ENCODE measurements at places on chromosomes 5 and 9.
A peak's percentile ranks its signal among the peaks of the same experiment; 100 is the strongest.

DNA sequence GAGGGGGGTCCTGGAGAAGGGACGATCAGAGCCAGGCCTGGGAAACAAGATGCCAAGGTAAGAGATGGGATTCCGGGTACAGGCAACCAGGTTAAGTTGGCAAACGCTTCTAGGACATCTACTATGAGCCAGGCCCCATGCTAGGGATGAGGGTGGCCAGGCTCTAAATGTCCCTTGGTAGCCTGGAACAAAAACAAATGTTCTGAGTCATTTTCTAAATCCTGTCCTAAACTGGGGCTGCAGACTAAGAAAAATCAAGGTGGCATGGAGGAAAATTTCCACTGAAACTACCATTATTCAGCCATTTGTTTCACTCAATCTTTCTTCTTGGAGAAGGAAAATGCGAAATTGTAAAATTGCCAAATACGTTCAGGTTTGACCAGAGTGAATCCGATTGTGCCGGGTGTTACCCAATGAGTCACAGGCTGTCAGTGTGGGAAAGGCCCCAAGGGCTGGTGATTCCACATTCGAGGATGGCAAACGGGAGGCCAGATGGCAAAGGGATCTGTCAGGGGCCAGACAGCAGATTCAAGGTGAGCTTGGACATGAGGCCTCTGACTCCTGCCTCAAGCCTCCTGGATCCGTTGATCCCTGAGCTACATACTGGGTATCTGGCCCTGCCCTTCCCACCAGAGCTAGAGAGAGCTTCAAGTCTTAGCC lies 57.6 kb downstream of the PAX5 start:
- no peak for DNase-seq

DNA sequence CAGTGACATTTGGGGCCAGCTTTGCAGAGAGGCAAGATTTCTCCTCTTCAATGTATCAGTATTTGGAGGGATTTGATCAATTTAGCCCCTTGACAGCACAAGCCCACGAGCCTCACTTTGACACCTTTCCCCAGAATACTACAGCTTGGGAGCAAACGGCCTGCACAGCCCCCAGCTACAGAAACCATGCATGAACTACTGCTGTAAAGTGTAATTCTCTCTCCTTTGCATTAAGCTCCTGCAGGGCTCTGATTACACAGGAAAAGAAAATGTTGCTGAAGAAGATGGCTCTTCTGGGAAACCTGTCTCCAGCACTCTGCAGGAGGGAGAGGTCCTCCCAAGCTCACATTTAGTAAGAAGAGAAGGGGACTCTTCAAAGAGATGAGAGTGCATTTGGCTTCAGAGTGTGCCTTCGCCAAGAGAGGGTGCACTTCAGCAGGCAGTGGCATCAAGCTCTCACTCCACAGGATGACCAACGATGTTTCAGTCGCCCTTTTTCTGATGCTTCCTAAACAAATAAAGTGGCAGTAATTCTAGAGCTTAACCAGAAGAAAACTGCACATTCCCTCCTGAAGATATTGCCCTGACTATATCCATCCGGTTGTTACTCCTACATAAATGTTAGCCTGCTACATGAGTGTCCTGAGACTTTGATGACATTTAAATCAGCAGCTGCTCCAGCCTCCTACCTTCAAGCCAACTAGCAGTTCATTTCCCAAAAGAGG lies 272.2 kb downstream of the AUH start:
- DNase-seq, result no peak

DNA sequence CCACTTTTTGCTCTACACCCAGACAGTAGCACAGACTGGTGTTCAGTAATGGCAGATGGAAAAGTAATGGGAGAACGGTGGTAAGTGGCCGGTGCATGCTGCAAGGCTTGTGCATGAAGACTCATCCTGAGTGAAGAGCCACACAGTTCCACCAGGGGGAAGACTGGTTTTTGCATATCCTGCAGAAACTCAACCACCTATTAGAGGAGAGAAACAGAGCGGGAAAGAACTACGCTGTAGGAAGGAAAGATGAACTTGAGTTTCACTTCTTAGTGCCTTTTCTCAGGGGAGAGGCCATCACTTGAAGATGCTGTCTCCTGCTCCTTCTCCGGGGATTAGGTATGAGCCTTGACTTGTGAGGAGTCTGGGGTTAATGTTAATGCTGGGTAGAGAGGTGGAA lies 9.4 kb upstream of the PRSS3 start:
- no peak for DNase-seq

DNA sequence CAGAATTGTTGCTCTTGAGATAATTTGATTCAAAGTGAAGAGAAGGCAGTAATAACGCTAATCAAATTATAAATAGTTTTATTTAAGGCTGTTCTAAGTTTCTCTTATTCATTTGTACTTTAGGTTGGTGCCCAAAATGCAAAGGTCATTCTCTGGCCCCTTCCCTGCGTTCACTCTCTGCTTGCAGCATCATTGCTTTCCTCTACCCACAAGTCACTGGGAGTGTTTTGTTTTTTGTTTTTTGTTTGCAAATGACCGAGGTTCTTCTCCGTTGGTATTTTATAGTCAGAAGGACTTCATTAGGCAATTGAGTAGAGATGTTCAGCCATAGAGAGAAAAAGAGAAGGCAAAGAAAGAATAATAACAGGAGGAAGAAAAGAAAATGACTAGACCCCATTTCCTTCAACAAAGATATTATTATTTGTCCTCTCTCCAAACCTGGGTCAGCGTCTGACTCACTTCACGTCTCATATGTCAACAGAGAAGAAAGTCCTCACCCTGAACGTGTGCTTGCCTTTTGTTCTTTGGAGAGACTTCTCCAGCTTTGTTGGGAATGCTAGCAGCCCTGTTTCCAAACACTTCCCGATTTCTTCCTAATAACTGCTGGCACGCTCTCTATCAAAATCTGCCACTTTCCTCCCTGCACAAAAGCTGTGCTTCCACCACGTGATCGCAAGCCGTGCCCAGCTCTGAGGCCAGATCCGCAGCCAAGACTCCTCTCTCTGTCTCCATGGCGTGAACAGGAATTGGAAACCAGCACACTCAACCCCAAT lies 119.8 kb downstream of the EBF1 start:
- no peak for DNase-seq

- DNase-seq, result no peak
Measured at GRCh38 chr9:84794981-84795637, 125.6 kb downstream of the NTRK2 start.

DNA sequence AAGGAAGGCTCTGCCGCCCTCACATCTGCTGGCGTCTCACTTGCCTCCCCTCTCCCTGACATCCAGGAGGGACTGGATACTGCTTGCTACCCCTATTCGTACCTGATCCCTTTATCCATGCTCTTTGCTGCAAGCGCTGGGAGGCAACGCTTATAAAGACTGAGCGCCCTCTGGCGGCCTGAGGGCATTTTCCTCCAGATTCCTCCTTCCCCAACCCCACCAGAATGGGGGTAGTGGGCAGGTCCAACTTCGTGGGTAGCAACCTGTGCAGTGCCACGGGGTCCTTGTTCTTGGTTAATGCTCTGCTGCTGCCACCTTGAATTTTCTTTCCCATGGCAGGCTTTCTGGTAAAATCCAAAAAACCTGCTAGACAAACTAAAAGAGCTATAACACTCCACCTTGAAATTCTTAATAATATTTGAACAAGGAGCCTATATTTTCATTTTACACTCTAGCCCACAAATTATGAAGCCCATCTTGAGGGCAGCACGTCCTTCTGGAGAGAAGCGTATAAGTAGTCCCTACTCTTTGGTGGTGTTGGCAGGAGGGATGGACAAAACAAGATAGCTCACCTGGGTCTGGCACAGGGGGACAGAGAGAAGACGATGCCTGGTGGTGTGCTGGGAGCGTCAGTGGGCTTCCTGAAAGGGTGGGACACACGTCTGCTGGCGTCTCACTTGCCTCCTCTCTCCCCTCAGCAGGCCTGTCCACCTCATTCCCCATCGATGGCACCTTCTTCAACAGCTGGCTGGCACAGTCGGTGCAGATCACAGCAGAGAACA lies 52.5 kb downstream of the JADE2 start:
- DNase-seq, result peak; percentile 84

DNA sequence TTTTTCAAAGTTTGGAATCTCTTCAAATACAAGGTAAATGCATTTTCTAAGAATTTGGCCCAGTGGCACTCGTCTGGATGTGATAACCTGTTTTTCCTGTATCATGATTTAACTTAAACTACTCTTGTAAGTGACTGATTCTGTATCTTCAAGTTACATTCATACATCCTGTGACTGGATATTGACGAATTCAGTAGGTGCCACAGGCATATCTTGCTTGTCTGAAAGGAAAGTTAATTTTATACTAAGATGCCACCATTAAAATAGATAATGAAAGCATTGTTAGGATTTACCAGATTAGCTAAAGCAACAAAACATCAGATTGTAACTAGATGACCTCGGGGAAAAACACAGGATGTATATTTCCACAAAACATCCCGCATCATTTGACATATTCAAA lies 175.3 kb upstream of the ZNF608 start:
- DNase-seq, result no peak

GRCh38 chr9:106954974-106955850 lies 92.2 kb downstream of the ZNF462 start:
- DNase-seq, result no peak

DNA sequence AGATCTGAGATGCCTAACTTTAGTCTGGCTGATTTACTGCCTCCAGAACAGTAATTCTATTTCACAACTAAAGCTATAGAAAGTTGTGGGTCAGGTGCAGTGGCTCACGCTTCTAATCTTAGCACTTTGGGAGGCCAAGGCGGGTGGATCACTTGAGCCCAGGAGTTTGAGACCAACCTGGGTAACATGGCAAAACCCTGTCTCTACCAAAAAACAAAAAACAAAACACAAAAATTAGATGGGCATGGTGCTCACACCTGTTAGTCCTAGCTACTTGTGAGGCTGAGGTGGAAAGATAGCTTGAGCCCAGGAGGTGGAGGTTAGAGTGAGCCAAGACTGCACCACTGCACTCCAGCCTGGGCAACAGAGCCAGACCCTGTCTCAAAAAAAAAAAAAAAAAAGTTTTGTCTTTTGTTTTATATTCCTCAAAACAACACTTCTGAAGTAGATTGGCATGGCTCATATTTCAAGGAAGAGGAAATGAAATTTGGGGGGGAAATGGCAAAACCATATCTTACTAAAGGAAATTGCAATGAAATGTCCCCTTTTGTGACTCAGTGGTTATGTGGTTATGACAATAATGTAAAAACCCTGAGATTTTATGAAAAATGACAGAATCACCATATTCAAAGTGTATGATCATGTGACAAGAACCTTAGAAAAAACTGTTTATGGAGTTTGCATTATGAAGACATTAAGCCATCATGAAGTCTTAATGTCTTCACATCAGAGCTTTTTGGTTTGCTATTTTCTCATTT lies 16.2 kb downstream of the FNBP1 start:
- no peak for DNase-seq

GRCh38 chr9:79939819-79940218 lies 368.1 kb downstream of the TLE4 start:
- DNase-seq, result no peak

- no peak for DNase-seq
Measured at GRCh38 chr9:86955561-86955960, 8.3 kb upstream of the GAS1 start.

DNA sequence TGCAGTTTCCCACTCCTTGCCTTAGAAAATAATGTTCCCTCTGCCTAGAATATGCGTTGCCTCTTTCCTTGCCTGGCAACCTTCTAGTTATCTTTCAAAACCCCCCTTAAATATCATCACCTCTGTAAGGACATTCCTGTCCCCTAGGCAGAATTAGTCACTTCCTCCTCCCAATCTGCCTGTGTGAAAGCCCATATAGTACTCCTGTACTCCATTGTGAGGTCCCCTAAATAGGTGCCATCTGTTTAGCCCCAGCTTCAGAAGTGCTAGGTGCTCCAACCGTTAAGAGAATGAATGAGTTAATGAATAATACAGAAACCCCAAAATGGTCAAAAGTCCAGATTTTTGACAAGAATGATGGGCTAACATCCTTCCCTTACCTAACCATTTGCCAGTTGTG lies 181.4 kb downstream of the GDNF start:
- no peak for DNase-seq

DNA sequence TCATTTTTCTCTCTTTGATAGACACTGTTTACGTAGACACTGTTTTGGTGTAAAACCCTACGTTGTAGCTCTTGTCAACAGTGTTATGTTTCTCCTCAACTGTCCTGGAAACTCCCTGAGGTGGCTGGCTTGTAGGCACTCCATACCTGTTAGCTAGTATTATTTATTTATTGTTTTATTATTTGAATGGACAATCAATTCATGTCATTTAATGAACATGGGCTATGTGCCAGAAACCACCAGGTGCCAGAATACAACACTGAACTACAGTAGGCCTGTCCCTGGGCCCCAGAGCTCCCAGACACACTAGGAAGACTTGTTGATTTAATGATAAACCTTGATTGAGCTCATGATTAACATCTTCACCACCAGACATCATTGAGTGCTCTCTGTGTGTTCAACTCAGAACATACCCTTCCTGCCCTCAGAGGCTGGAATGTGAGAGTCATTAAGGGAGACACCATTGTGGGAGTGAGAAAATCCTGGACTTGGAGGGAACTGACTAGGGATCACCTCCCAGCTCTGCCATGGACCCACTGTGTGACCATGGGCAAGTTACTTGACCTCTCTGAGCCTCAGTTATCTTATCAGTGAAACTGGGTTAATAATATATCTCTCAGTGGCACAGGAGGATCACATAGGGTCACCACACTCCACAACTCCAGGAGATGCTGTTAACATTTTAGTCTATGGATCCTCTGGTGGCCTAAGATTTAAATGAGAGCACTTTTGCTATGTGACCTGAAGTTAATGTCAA lies 19.2 kb downstream of the IRF1 start:
- no peak for DNase-seq

DNA sequence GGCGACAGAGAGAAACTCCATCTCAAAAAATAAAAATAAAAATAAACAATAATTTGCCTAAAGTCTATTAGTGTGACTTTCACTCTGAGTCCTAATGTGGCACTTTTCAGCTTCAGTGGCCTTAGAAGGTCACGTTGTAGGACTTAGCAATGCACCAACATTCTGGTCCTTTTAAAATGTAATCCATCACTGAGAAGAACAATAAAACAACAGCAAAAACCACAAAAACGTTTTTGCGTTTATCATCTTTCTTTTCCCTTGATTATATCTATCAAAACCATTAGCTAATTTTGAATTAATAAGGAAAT lies 190.1 kb upstream of the ZNF608 start:
- DNase-seq, result no peak

DNA sequence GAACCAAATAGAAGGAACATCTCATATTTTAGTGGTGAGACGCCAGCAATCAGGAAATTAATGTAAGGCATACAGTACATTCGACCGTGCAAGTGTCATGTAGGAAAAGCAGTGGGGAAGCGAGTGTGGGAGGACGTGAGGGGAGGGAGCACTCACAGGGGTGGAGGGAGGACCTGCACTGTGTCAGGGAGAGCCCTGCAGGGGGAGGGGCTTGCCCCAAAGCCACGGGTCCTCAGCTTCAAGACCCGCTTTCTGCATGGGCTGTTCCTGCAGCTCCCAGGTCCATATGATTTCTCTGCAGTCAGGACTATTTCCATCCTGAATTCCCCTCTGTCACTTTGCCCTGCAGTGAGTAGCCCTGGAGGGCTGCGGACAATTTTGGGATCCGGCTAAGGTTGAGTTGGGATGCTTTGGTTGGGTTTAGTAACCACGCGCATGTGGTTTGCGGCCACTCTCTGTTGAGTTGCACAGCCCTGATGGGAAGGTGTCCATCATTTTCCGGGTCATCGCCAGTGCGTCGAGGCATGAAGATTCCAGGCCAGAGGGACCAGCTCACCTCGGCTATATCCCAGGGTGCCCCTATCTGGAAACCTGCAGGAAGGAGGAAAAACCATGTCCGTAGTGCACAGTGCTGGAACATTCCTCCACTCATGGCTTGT lies 61.9 kb downstream of the IRX1 start:
- DNase-seq, result no peak
